ENCODE measurements at places on chromosomes 6 and 20.

- DNase-seq: no peak
Measured at GRCh38 chr6:148404456-148405054, 61.9 kb downstream of the SASH1 start.

GRCh38 chr6:131765081-131765803, 42.6 kb upstream of the ENPP1 start:
- DNase-seq: no peak

- DNase-seq: no peak
Measured at GRCh38 chr20:24647713-24648112, 178.3 kb downstream of the SYNDIG1 start.

DNA sequence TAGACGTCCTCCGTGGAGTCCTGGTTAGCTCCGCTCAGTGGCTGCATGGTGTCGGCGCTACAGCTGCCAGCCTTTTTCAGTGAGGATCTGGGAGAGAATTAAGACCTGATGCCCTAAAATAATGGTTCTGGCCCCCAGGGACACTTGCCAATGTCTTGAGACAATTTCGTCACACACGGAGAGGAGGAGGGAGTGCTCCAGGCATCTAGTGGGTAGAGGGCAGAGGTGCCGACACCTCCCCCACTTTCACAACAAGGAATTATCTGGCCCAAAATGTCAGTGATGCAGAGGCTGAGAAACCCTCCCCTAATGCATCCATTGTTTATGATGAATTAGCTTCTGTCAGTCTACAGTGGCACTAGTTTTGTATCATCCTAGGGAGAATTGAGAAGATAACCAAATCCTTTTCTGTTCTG, 24.4 kb downstream of the TMEM181 start:
- DNase-seq: no peak

DNA sequence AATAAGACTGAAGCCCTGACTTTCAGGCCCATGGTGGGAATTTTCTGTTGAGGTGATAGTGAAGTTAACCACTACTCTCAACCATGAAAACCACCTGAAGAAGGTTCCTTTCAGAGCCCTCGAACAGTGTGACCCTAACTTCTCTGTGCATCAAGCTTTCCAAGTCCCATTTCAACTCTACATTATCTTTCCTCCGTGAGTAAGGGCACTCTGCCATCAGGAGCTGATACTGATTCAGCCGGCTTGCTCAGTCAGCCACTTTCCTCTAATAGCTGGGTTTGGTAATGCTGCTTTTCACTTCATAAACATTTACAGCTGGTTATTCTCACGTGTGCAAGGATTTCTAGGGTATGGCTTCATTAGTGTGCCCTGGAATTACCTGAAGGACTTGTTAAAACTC, 10.7 kb upstream of the SLA2 start:
- no peak for DNase-seq

DNA sequence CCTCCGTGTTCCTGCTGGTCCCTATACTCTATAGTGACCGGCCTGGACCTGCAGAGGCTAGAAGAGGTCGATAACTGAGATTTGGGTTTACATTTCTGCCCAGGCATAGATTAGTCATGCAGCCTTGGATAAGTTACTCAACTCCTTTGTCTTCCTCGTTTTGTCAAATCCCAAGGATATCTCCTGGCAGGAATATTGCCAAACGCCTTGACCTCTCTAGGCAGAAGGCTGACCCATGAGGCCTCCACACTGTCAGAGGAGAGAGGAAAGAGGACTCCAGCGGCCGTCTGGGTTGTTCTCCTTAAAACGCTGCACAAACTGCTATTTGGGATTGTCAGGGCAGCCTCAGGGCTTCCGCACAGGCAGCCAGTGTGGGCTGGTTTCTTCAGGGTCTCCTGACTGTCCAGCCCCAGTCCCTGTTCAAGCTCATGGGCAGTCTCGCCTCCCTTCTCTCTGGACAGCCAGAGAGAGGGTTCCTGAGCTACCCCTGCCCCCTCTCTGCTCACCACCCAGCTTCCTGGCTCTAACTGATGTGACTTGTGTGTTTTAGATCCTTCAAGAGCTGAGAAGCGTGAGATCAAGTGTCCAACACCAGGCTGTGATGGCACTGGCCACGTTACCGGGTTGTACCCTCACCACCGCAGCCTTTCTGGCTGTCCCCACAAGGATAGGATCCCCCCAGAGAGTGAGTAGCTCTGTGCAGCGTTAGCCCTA, 44.7 kb upstream of the PCMTD2 start:
- no peak for DNase-seq

DNA sequence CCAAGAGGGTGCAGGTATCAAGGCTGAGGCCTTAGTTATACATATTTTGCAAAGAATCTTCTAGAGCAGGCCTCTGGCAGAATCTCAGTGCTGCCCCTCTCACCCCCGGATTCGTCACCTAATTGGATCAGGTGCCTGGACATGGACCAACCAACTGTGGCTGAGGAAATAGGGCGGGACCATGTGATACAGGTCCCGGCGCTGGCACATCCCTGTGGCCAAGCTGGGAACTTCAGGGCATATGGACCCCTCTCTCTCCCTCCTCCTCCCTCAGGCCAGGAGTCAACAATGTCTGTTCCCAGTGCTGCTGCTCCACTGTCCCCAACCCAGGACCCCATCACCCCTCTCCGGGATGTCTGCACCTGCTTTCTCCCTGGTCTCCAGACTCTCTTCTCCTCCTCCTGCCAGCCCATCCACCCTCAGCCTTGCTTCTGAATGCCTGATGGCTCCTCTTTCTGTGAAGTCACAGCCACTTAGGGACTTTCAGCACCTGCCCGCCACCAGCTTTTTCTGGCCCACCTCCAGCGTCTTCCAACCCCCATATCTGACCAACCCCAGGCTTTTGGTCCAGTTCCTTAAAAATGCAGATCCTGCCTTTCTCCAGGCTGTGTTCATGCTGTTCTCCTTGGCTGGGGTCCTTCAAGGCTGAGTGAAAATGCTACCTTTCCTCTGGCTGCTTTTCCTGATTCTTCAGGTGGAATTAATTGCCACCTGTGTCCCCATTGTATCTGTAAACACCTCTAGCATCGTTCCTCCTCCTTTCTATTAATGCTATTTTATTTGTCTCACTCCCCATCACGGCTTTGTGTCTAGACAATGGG, 19.0 kb upstream of the MLN start:
- DNase-seq: no peak

- DNase-seq: no peak
Measured at GRCh38 chr6:21003780-21004541, 469.7 kb downstream of the CDKAL1 start.

DNA sequence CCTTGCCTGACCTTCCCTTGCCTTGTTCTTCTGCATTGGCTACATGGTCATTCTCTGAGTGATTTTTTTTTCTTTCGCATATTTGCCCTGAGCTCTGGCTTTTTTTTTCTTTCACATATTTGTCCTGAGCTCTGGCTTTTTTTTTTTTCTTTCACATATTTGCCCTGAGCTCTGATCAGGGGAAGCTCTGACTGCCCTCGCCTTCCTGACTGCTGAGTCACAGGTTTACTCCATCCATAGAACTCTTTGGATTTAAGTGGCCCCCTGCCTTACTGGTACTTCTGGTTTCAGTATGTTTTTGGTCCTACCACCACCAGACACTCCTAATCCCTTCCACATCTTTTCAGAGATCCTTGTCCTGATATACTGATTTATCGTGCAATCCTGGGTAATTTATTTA, 201.1 kb downstream of the OGFRL1 start:
- no peak for DNase-seq

DNA sequence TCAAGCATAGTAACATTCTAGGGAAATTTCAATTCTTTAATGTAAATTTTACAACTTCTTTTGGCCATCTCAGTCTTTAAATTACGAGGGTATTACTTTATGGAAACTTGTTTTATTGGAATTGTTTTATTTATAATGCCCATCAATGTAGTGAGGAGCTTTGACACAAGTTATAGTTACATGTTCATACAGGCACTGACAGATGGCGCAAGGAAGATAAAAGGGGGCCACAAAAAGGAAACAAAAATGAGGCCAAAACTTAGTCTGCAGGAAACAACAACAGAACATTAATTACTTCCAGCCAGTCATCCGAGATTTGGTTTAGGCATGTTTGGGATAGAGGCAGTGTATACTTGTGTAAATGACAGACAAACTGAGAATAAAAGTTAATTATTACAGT, 18.3 kb downstream of the SESN1 start:
- DNase-seq: no peak

DNA sequence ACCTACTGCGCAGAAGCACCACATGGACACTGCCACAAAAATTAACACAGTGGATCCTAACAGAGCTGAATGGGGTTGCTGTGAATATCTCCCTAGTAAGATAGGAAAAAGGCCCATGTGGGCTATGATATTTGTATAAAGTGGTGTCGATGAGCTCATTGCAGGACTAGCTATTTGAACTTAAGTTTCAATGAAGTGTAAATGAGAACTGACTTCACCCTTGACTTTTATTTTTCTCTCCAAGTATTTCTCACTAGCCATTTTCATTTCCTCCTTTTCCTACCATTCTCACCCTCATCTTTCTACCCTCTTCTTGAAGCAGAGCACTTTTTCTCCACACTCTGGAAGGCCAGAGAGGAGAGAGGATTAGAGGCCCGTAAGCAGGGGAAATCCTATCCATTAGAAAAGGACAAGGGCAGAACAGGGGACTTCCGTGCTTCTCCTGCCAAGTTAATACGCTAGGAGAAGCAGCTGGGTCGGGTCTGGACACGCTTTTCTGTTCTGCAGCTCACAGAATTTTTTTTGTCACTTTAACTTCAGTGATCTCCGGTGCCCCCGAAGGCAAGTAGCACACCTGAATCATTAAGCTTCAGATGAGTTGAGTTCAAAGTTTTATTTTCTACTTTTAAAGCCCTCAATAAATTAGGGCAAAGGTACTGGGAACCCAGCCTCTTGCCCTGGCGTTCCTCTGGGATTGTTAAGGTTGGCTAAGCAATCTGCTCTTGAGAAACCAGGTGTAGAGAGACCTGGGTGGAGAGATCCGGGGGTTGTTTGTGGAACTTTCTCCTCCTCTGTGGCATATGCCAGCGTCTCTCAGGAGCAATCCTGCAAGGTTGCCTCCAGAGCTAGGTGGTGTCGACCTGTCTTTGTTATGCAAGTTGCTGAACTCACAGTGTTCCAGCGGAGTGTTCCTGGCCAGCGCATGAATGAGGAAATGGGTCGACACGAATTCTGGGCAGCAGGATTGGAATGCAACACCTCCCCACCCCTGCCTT, 56.2 kb upstream of the ARID1B start:
- DNase-seq: no peak

- peak; percentile 4 for DNase-seq
Measured at GRCh38 chr6:13012977-13013680, 296.6 kb downstream of the PHACTR1 start.

- DNase-seq: no peak
Measured at GRCh38 chr6:28771401-28772267, 152.2 kb downstream of the TRIM27 start.

GRCh38 chr20:57378107-57378506, 13.1 kb upstream of the RBM38 start:
- DNase-seq: no peak

DNA sequence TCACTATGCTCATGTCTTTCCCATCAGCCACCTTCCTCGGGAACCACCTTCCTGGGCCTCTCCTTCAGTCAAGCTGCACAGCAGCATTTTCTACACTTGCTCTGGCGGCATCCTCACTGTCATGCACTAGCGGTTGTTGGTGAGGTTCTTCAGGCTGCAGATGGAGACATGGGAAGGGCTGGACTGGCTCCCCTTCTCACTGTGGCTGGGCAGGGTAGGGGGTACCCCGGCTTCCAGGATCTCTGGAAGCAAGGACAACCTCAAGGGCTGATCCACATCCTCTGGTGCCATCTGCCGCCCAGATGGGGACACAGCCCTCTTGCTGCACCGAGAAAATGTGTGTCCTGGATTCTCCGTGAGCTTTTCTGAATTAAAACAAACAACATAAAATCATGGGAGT, 180.1 kb upstream of the RNF24 start:
- DNase-seq: no peak

DNA sequence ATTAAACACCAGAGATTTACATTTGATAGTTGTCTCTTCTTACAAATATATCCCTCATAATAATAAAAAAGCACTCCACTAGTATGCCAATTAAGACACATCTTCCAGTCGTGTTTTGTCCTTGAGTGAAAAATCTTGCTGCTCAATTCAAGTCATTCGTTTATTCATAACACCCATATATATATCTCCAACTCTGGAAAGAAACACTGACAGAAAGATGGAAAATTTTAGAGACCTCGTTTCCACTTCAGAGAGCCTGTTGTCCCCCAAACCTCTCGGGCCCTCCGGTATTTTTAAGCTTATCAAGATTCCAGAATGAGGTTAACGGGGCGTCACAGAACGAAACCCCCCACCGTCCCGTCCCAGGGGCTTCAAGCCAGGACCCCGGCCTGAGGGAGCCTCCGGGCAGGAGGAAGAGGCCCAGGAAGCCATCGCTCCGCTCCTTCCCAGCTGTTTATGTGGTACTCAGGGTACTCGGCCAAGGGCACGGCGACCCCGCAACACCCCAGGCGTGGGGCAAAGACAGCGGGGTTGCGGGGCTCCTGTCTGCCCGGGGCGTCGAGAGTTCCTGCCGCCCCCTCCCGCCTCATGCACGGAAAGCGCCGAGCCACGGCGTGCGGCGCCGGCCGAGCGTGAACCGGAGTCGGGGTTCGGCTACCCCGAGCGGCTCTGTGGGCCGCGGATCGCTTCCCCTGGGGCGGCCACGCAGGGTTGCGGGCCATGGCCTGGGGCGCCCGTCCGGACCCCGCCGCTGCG, 623 bp upstream of the SNX9 start:
- DNase-seq: no peak

DNA sequence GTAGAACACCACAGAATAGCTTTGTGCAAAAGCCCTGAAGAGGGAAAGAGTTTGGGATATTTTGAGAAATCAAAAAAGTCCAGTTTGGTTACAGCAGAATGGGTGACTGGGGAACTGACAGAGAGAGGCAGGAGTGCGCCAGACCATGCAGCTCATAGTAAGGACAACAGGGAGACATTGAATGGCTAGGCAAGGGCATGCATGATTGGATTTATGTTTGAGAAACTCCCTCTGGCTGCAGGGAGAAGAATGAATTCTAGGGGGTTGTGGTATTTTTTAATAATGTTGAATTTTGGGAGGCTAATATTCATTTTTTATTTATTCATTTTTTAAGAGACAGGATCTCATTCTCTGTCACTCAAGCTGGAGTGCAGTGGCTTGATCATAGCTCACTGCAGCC, 49.9 kb downstream of the TGM2 start:
- DNase-seq: no peak

- no peak for DNase-seq
Measured at GRCh38 chr6:2274981-2275891, 29.8 kb upstream of the GMDS start.

DNA sequence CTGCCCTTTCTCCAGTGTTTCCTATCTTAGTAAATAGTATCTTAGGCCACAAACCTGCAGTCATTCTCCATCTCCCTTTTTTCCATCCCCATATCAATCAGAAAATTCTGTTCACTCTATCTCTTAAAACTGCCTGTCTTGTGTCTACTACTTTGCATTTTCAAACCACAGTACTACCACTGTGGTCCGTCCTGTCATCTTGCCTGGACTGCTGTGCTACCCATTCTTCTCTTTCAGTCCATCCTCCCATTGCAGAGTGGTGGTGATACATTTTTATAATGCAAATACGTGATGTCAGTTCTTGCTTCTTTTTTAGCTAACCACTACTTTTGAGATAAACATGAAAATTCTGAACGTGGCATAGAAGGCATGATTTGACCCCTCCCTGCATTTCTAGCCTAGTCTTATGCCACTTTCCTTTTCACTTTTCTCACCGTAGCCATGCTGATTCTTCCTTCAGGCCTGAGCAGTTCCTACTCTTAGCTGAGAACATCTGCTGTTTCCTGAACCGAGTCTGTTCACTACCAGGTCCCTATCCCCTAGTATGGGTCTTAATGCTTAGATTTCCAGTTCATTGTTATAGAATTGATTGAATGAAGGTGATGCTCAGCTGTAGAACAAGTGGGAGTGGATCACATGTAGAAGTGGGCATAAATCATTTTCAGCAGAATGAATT, 13.8 kb downstream of the TBPL1 start:
- DNase-seq: no peak
